Panc1 (cell line): ENCODE measurements at places on chromosomes 5 and 9. TPM values are rescaled to one million over a fixed set of nuclear protein-coding genes. Genes with fewer than 3 reads are reported as not detected.
A peak's percentile ranks its signal among the peaks of the same experiment; 100 is the strongest.

- H3K27me3 ChIP-seq, result no peaks in the 10 kb centered on the region
- H3K36me3 ChIP-seq, result no peaks in the 10 kb centered on the region
- no peak for DNase-seq
- H3K4me1 ChIP-seq, result no peaks in the 10 kb centered on the region
- H3K4me3 ChIP-seq, result no peak overlapping the region
Measured at GRCh38 chr9:123465304-123465703, 109.3 kb downstream of the CRB2 start.

- DNase-seq, result no peak
- no peak overlapping the region for H3K4me3 ChIP-seq
- H3K27me3 ChIP-seq, result peaks cover 10% of the 10 kb centered on the region
- H3K4me1 ChIP-seq, result no peaks in the 10 kb centered on the region
- no peaks in the 10 kb centered on the region for H3K36me3 ChIP-seq
Measured at GRCh38 chr5:151340004-151340403, 7.4 kb downstream of the SLC36A2 start.

DNA sequence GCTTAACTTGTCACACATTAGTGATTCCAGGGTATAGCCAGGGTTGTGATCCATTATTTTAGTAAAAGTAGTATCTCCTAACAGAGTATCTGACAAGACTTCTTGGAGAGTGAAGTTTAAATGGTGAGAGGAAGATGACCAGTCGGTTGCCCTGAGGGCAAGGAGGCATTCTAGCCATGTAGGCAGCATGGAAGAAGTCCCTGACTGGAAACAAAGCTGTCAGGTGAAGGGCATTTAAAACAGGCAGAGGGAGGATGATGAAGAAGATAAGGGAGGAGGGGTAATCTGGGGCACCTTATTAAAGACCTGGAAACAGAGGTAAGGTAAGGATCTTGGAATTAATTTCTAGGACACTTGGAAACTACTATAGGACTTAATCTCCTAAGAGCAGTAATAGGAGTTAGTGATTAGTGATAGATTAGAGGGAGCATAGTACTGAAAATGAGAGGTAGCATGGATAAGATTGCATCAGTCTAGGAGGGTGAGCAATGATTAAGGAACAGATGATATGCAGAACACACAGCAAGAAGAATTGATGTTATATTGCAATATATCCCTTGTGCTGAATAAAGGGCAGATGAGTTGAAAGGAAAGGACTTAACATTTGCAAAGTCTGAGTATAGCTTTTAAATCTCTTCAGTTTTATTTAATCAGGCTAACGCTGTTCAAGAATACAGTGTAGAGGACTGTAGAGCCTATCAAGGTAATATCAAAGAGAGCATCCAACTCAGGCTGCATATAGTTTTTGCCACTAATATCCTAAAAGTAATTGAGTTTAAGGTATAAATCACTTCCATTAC lies 9.6 kb downstream of the KIF2A start:
- H3K4me3 ChIP-seq, result no peak overlapping the region
- H3K27ac ChIP-seq, result peak overlapping the region; percentile 0; the same call in 1 of the 2 replicates
- H3K27me3 ChIP-seq, result no peaks in the 10 kb centered on the region
- no peaks in the 10 kb centered on the region for H3K36me3 ChIP-seq
- peaks cover 16% of the 10 kb centered on the region for H3K4me1 ChIP-seq

- H3K27ac ChIP-seq, result no peak overlapping the region
- no peaks in the 10 kb centered on the region for H3K27me3 ChIP-seq
- H3K4me3 ChIP-seq, result no peak overlapping the region
- DNase-seq, result no peak
- no peaks in the 10 kb centered on the region for H3K36me3 ChIP-seq
Measured at GRCh38 chr5:111643499-111643898, 113.5 kb downstream of the NREP start.

DNA sequence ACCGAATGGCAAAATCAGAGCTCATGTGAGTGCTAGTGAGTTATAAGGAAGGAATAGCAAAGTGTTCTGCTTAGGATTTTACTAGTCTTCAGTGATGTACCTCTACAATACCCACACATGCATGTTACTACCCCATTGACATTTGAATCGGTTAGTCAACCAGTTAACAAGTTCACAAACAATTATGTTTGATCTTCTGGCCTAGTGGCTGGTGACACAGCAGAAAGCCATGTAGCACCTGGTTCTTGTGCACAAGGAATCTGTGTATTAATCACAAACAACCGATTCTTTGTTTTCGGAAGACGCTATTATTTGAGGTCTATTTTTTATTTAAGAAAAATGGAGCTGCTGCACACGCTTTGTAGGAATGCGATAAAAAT lies 41.9 kb downstream of the NTRK2 start:
- no peak for DNase-seq
- no peak overlapping the region for H3K27ac ChIP-seq
- no peak overlapping the region for H3K4me3 ChIP-seq

- H3K27ac ChIP-seq, result no peak overlapping the region
- H3K4me3 ChIP-seq, result no peak overlapping the region
- no peak for DNase-seq
- no peaks in the 10 kb centered on the region for H3K4me1 ChIP-seq
Measured at GRCh38 chr9:104802906-104803305, 39.0 kb downstream of the NIPSNAP3B start.

Gene AMACR
- total RNA-seq, result 20.6 TPM

Gene FCHO2
- 25.3 TPM for total RNA-seq

Gene GMCL2
- not detected for total RNA-seq
